Adipocyte (in vitro differentiated cells): ENCODE measurements at places on chromosomes 16 and 17.

GRCh38 chr16:8751481-8752311 lies 45.7 kb downstream of the TMEM186 start:
- DNase-seq, result peak; percentile 63

GRCh38 chr17:1754430-1755112 lies 7.3 kb upstream of the SERPINF1 start:
- no peak for DNase-seq

GRCh38 chr17:28335959-28336871 lies 654 bp downstream of the TNFAIP1 start:
- DNase-seq, result peak; percentile 90

DNA sequence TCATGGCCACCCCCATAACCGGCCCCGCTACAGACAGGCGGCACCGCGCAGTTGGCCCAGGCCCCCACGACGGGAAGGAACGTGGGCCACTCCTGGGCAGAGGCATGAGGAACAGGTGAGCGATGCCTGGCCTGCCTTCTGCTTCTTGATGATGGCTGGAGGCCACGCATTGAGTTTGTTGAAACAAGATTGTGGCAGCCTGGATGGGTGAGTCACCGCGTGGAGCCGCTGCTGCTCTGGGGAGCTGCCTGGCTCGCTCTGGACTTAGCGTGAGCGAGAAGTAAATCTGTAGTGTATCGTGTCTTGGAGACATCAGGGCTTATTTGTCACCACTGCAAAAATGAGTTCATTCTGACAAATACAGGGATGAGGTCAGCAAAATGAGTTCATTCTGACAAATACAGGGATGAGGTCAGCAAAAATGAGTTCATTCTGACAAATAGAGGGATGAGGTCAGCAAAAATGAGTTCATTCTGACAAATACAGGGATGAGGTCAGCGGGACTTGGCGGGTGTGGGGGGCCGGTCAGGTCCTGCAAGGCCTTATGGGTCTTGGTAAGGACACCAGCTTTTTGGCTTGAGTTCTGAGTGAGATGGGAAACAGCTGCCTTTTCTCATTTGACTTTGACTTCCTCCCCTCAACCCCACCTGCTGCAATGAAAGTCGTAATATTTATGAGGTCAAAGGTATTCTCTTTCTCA lies 93.0 kb downstream of the SEC14L1 start:
- peak; percentile 22 for DNase-seq

DNA sequence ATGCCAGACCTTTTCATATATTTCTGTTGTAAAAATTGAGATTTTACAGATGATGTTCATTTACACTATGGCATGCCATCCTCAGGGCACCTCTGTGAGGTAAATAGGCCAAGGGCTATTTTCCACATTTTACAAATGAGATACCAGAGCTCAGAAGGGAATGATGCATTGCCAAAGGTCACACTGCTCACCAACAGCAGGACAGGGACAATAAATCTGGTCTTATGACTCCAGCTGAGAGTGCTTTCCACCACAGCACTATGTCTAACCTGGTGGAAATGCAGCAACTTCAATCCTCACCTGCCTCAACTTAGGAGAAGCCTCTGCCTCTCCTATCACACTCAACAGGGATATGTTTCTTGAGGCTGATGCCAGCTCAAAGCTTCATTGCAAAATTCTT lies 40.6 kb downstream of the GRIN2A start:
- DNase-seq, result no peak

GRCh38 chr16:27232061-27232900 lies 29.0 kb downstream of the KDM8 start:
- DNase-seq, result no peak

DNA sequence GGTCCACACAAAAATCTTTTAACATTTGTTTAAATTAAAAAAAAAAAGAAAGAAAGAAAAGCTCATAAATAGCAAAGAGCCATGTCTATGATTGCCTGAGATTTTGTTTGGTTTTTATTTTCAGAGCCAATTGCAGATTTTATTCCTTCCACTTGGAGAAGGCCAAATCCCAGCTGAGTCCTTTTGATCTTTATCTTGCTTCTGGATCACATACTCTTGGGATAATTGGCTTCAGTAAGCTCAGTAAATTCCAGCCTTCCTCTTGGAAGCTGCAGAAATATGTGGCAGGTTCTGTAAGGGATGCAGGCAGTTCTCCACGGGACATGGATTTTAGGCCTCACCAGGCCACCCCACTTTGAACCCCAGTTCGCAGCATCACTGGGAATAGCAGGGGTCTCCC lies 63.3 kb upstream of the TMC5 start:
- no peak for DNase-seq

- DNase-seq, result no peak
Measured at GRCh38 chr16:59385491-59385890, 651.4 kb upstream of the GOT2 start.

GRCh38 chr17:75011401-75012095 lies 922 bp upstream of the MRPL58 start:
- peak; percentile 63 for DNase-seq

DNA sequence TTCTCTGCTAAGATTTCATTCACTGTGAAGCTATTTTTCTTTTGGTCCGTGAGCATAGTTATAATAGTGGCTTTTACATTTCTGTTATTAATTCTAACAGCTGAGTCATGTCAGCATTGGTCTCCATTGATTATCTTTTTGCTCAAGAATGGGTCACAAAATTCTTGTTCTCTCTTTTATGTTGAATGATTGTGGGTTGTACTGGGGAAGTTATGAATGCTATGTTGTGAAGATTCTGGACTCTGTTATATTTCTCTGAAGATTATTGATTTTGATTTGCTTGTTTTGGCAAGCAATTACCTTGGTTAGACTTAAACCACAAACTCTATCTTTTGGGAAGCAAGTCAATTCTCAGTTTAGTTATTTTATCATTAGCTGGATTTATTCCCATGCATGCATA lies 98.8 kb downstream of the IRX5 start:
- no peak for DNase-seq

- DNase-seq, result no peak
Measured at GRCh38 chr16:85491798-85492294, 121.3 kb upstream of the GSE1 start.
